T-helper 22 cell (primary cell): ENCODE measurements at places on chromosomes 2 and 18.

- no peak for DNase-seq
Observed at GRCh38 chr2:113981404-113982134, 91.7 kb downstream of the ACTR3 start.

- no peak for DNase-seq
Observed at GRCh38 chr18:13437034-13437433, 218.5 kb downstream of the LDLRAD4 start.

DNA sequence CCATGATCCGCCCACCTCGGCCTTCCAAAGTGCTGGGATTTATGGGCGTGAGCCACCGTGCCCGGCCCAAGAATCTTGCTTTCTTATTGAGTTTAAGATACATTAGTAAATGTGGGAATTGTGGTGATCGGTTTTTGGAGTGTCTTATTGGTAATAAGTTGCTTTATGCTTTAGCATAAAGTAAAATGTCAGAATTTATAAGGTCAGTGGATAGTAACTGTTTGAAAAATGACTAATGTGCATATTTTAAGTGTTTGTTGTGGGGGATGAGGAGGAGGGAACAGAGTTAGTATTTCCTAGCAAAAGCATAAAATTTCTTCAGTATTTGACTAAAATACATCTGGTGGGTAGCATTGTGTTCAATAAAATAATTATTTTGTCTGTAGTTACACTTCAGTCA is 77.4 kb downstream of the SLC39A10 start:
- DNase-seq = no peak

GRCh38 chr18:36993068-36993467 is 164.1 kb downstream of the KIAA1328 start:
- DNase-seq = no peak

DNA sequence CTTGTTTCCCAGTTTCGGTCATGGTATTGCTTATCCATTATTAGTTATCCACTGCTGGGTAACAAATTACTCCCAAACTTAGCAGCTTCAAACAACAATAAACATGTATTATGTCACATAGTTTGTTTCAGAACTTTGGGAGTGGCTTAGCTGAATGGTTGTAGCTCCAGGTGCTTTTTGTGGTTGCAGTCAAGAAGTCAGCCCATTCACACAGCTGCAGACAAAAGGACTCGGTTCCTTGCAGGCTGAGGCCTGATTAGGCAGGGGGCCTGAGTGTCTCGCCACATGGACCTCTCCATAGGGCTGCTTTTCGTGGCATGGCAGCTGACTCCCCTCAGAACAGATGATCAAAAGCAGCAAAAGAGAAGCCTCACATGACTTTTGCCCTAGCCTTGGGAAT is 58.2 kb upstream of the ITGA4 start:
- no peak for DNase-seq

DNA sequence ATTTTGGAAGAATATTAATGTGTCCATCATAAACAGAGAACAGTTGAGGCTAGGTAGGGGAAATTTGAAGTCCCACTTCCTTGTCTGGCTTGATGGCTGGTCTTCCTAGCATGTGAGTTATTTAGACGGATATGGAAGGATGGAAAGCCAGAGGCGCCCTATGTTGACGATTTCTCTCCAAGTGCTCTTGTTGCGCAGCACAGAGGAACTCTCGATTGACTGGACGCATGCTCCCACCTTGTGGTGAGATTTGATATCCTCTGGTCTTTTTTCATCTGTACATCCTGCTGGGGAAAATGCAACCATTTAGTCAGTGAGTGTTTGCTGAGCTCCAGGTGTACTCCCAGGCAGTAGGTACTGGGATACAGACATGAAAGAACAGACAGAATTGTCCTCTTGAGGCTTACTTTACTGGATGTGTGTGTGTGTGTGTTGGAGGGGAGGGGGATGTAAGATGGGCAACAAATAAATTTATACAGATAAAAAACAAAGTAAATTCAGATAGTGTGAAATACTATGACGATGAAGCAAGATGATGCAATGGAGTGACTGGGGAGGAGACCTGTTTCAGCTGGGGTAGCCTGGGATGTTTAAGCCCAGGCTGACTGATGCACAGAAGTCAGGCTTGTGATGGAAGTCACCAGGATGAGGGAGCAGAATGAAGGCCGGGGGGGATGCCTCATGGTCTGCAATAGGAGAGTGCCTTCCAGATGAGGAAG is 137.2 kb downstream of the TRIM43 start:
- no peak for DNase-seq

- DNase-seq = no peak
Observed at GRCh38 chr18:74507927-74508326, 11.8 kb downstream of the CNDP2 start.

GRCh38 chr18:31268985-31269406 is 49.0 kb upstream of the DSG1 start:
- DNase-seq = no peak
